ENCODE measurements at places on chromosomes 5 and 9.

DNA sequence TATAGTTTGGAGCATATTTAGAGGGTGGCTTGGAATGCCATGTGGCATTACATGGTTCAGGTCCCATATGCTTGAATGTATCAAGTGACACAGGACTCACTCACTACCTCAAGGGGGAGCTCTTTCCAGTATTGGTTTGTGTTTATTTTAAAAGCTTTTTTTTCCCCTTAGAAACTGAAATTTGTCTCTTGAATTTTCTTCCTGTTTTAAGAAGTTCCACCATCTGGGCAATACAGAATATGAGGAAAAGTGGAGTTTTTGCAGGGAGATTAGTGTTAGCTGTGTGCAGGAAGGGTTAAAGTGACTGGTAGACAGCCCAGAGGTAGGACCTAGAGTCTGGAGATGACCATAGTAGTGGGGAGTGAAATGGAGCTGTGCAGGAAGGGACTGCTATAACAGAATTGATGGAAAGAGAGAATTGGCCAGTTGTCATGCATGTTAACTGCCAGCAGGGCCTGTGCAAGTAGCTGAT lies 36.6 kb downstream of the CTNNA1 start:
- no peak for DNase-seq

DNA sequence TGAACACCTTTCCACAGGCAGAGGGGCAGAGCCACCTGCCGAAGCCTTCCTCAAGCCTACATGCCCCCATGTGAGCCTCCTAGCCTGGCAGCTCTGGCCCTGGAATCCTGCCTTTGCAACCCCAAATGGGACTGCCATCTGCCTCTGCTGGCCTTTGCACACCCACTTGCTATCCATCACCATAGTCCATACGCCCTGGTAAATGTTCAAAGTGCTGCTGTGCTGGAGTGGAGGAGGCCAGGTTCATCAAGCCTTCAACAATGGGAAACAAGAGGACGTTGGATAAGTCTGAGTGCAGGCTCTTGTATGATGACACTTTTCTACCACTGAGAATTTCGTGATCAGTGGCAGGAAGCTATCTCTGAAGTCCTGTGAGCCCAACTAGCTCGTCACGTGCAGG lies 159.8 kb downstream of the MED10 start:
- no peak for DNase-seq

DNA sequence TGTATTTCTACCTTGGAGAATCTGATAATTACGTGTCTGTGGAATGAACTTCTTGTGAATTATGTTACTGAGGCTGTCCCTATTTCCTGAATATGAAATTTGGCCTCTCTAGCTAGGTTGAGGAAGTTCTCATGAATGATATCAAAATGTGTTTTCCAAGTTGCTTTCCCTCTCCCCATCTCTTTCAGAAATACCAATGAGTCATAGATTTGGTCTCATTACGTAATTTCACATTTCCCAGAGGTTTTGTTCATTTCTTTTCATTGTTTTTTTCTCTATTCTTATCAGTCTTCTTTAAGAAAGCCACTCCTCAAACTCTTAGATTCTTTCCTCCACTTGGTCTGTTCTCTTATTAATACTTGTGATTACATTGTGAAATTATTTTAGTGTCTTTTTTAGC lies 923.8 kb upstream of the CDH9 start:
- DNase-seq: no peak

DNA sequence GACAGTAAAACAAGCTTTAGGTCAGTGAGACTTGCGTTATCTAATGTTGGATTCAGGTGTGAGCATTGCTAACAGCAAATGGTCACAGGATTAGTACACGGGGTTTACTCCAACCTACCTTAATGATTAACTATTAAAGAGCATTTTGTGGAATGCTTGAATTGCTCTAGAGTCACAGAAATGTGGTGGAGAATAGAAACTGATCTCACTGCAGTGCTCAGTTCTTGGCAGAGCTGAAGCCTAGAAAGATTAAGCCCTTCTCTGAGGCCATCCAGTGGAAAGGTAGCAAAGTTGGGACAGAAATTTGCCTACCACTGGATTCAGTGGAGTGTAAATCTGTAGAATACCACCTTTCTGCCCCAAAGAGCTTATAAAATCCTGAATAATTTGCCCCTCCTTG lies 60.9 kb downstream of the ICE1 start:
- no peak for DNase-seq

DNA sequence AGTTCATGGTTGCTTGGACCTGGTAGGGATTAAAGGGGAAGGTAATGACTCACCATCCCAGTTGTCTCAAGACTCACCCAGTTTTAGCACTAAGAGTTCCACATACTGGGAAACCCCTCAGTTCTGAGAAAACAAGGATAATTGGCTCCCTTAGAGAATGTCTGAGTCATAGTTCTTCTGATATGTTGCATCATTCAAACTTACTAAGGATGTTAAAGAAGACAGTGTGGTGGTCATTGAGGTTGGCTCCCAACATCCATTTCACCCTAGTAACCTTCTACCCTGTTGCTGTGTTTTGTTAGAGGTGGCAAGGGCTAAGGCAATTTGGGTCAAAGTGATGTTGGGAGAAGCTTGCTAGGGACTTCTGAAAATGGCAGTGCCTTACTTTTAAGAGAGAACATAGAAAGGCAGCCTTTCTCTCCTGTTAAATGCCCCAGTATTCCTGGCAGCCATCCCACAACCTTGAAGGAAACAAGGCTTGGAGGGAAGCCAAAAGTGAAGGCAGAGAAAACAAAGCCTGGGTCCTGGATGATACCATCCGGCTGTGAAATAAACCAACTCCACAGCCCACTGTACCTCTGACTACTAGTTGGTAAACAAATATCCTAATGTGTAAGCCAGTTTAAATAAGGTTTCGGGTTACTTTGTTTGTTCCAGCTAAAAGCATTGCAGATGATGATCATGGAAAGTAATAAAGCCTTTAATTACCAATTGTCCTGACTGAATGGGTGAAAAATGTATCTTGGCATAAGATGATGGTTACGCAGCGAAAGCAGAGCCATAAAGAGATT lies 80.4 kb upstream of the ADAMTSL1 start:
- DNase-seq: no peak

GRCh38 chr5:87665166-87665565 lies 252.4 kb upstream of the CCNH start:
- no peak for DNase-seq

DNA sequence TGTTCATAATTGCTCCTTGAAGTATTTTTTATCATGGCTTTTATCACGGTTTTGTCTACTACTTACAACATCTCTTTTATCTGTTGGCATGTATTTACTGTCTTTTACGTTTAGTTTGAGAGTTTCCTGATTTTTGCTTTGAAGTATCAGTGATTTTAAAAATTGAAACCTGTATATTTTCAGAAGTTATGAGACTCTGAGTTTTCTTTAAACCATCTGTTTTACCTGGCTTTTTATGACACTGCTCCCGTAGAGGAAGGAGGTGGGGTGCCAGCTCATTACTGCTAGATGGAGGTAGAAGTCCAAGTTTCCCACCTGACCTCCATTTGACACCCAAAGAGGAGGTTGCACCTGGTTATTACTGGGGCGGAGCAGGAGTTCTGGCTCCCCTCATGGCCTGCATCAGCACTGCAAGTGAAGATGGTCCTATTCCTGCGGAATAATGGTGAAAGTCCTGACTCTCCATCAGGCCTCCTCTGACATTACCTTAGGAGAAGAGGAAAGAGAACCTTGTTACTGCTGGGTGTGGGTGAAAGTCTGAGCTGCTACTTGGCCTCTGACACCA lies 10.0 kb upstream of the ZNF131 start:
- DNase-seq: no peak

GRCh38 chr9:15244001-15244441 lies 63.0 kb downstream of the TTC39B start:
- no peak for DNase-seq

DNA sequence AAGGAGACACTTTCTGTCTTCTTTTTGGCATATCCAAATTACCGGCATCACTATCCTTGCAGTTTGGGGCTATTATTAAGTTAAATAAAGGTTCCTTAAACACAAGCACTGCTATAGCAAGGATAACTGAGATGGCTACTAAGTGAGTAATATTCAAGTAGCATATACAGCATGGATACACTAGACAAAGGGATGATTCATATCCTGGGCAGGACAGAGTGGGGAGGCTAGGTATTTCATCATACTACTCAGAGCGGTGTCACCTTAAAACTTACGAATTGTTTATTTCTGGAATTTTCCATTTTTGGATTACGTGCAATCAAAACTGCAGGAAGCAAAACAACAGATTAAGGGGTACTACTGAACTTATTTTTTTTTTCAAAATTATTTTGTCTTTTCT lies 54.1 kb downstream of the FER start:
- no peak for DNase-seq

GRCh38 chr5:89421035-89421434 lies 538.1 kb upstream of the MEF2C start:
- DNase-seq: no peak

- DNase-seq: no peak
Measured at GRCh38 chr9:19151425-19152159, 24.3 kb upstream of the PLIN2 start.

DNA sequence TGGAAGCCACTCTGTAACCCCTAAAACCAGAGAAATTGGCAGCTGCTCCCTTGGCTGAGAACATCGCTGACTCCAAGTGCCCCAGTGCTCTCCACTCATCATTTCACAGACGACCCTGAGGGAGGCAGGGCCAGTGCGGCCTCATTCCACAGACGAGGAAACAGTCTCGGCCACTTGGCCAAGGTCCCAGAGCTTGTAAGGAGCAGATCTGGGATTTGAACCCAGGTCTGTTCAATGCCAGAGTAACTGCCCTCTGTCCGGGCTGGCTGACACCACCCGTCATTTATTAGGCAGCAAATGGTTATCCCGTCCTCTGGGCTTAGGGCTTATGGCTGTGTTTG lies 19.9 kb upstream of the IER5L start:
- no peak for DNase-seq

DNA sequence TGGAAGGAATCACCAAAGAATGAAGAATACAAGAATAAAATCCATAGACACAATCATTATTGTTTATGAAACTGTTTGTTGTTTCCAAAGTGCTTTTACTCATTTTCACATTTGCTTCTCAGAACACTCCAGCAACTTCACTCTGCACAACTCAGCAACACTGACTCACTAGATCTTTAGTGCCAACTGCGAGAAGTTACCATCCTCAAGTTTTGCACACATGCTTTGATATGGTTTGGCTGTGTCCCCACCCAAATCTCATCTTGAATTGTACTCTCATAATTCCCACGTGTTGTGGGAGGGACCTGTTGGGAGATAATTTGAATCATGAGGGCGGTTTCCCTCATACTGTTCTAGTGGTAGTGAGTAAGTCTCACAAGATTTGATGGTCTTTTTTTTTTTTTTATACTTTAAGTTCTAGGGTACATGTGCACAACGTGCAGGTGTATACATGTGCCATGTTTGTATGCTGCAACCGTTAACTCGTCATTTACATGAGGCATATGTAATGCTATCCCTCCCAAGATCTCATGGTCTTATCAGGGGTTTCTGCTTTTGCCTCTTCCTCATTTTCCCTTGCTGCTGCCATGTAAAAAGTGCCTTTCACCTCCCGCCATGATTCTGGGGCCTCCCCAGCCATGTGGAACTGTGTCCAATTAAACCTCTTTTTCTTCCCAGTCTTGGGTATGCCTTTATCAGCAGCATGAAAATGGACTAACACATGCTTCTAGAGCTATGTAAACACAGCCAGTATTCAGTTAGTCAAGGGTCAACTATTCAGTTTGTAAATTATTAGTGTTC lies 36.9 kb downstream of the CLINT1 start:
- DNase-seq: no peak

DNA sequence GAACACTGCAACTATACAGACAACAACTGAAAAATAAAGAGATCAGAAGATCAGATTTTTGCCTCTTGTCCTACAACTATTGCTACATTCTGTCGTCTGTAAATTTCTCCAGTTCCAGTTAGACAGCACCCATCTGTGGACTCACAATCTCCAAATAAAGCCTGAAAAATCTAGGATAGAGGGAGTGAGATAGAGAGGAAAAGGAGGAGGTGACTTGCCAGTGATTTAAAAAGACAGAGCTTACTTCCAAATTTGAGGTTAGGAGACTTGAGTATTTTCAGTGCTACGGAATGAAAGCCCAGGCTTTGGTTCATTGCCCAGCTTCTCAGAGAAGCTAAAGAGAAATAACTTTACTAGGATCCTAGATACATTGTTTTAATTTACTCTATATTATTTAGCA lies 63.6 kb downstream of the PTCD2 start:
- DNase-seq: no peak

- DNase-seq: no peak
Measured at GRCh38 chr5:26482810-26483375, 555.5 kb downstream of the CDH9 start.

DNA sequence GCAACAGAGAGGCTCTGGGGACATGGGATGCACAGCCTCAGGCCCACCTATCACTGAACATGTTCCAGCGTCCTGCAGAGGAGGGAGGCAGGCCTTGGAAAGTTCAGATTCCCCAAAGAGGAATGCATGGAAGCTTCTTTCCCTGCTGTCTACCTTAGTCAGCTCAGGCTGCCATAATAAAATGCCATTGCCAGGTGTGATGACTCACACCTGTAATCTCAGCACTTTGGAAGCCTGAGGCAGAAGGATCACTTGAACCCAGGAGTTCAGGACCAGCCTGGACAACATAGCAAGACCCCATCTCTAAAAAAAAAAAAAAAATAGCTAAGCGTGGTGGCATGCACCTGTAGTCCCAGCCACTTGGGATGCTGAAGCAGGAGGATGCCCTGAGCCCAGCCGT lies 24.5 kb upstream of the TOR1B start:
- no peak for DNase-seq

DNA sequence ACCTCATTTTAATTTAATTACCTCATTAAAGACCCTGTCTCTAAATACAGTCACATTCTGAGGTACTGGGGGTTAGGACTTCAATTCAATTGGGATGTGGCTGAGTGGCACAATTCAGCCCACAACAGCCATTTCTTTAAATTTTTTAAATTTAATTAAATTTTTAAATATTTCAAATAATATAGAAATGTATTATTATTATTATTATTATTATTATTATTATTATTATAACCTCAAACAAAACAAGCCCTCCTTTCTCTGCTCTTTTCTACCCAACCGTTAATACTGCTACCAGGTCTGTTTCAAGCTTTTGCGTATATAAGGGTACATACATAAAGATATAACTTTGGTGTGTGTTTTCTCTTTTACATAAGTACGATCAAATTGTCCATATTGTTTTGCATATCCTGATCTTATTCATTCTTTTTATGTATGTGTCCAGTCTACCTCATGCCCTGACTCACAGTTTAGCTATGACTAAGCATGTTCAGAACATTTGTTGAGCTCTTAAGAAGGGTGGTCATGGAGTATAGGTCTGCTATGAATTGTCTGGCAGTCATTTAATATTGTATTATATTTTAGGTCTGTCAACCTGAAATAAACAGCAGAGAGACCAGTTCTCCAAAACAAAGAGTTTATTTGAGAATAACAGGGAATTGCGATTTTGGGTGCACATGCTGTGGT lies 16.1 kb upstream of the RAB14 start:
- DNase-seq: no peak

GRCh38 chr5:40736103-40736875 lies 19.5 kb downstream of the TTC33 start:
- no peak for DNase-seq

Data from stimulated activated CD8-positive, alpha-beta memory T cell treated with anti-CD3 and anti-CD28 coated beads, Interleukin-7, amount 100 ng/mL, for 1 hour (primary cell).